Osteoblast (primary cell): ENCODE measurements at places on chromosomes 1 and 21. TPM values are rescaled to one million over a fixed set of nuclear protein-coding genes. Genes with fewer than 3 reads are reported as not detected.

DNA sequence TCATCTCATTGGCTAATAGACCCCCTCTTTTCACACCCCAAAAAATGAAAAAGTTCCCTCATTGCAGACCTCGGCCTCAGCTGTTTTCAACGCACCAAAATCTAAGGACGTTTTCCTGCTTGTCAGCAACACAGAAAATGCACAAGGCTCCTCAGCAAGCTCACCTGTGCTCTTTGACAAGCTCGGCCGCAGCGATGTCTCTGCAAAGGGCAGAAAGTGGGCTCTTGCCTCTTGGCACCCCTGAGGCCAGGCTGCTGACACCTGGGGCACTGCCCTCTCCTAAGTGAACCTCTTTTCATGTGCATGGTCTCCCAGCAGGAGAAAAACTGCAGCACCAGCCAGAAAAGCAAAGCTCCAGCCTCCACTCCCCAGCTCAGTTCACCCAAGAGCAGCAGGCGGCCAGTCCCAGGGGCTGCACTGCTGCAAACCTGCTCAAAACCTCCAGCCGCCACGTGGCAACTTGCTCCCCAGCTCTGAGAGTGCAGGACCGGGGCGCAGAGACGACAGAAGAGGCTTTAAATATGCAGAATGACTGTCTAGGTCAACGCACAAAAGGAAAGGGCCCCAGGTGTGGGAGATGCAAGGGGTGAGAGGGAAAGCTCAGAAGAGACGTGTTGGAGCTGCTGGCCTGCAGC, 101.7 kb downstream of the PDE9A start:
- DNase-seq = peak; percentile 47

The CAPN2 gene
- 340 and 341 TPM in 2 replicates for total RNA-seq

GRCh38 chr1:110207831-110208230, 2.3 kb upstream of the KCNC4 start:
- DNase-seq = peak; percentile 97

DNA sequence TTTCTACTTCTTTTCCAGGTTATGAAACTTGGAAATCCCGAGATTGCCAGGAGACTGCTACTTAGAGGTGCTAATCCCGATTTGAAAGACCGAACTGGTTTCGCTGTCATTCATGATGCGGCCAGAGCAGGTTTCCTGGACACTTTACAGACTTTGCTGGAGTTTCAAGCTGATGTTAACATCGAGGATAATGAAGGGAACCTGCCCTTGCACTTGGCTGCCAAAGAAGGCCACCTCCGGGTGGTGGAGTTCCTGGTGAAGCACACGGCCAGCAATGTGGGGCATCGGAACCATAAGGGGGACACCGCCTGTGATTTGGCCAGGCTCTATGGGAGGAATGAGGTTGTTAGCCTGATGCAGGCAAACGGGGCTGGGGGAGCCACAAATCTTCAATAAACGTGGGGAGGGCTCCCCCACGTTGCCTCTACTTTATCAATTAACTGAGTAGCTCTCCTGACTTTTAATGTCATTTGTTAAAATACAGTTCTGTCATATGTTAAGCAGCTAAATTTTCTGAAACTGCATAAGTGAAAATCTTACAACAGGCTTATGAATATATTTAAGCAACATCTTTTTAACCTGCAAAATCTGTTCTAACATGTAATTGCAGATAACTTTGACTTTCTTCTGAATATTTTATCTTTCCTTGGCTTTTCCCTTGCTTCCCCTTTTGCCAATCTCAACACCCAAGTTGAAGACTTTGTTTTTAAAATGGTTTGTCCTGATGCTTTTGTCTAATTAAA, 4.0 kb downstream of the CDKN2C start:
- DNase-seq = no peak

- no peak for DNase-seq
These were observed 38.6 kb upstream of the RALGPS2 start for GRCh38 chr1:178686407-178686806.

- peak; percentile 81 for DNase-seq
These were observed 48.1 kb downstream of the PRKCZ start for GRCh38 chr1:2098301-2098698.

DNA sequence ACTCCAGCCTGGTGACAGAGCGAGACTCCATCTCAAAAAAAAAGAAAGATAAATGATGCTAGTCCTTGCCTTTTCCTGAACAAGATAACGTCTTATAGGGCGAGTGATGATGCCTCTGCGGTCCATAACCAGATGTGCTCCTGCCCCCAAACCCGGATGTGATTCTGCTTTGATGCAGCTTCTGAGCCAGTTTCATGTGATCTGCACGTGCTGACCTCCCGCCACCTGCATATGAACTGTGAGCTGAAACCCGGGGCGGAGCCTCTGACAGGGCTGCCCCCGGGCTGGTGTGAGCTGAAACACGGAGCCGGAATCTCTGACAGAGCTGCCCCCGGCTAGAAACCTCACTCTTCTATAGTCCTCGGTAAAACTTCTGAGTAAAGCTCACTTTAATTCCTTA, 1.3 kb downstream of the KRTAP12-4 start:
- peak; percentile 44 for DNase-seq

- peak; percentile 45 for DNase-seq
These were observed 19.6 kb downstream of the ZNF362 start for GRCh38 chr1:33275706-33276572.

DNA sequence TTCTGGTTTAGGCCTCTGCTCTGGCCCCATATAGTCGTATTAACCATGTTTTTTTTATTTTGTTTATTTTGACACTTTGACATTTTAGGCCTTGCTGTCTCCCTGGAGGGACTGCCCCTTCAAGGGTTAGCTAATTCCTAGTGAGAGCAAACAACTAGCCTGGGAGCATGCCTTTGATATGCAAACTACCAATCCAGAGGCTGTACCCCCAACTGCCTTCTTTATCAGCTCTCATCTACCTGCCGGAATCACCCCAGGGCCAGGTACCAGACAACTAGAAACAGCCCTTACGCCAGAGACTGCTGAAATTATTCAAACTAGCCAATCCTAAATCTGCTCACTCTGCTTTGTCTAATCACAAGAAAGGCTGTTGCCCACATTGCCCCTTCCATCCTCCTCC, 13.0 kb upstream of the ST6GALNAC5 start:
- DNase-seq = peak; percentile 38

DNA sequence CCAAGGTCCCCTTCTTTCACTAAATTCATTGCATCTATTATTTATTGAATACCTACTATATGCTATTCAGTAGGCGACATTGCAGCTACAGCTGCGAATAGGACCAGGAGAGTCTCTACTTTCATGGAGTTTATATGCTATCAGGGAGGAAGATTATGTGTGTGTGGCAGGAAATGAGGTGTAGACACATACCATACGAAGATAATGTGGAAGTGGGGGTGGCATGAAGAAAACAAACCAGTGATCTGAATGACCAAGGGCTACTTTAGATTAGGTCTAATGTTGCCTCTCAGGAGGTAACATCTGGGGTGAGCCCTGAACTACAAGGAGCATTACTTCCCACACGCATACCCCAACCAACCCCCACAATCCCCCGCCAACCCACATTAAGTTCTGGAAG, 1.0 kb upstream of the PPIH start:
- DNase-seq = no peak

GRCh38 chr1:46772571-46772970, 26.3 kb upstream of the CYP4B1 start:
- no peak for DNase-seq

- DNase-seq = no peak
These were observed 20.6 kb downstream of the PROX1 start for GRCh38 chr1:214008347-214008746.

- peak; percentile 90 for DNase-seq
These were observed 83.4 kb upstream of the POU3F1 start for GRCh38 chr1:38129971-38130370.

The MATN1 gene
- total RNA-seq = under 0.01 TPM in 1 of 2 replicates, not detected in the other

- DNase-seq = no peak
These were observed 114.6 kb downstream of the UCK2 start for GRCh38 chr1:165942062-165942461.

GRCh38 chr1:78570539-78570938, 49.7 kb upstream of the IFI44L start:
- no peak for DNase-seq

The ZMYND12 gene
- total RNA-seq = 0.88 and 3.3 TPM in 2 replicates

The FLG2 gene
- not detected in 2 replicates for total RNA-seq

DNA sequence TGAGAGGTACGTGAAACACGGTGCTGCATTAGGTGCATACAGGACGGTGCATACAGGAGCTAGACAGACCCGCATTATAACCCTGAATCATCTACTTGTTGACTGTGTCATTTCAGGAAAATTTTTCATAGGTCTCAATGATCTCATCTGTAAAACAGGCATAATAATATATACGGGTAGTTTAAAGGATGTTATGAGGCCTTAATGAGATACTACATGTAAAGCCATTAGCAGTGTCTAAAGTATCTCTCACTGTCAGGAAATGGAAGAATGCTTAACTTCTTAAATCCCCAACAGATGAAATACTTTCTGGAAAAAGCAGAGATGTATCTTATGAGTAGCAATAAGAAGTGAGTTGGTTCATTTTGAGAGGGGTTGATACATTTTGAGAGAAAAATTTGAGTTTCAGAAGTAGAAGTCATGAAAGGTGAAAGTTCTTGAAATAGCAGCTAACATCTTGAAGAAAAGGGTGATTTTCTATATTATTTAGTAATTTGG, 669.6 kb downstream of the PTPRC start:
- DNase-seq = no peak

DNA sequence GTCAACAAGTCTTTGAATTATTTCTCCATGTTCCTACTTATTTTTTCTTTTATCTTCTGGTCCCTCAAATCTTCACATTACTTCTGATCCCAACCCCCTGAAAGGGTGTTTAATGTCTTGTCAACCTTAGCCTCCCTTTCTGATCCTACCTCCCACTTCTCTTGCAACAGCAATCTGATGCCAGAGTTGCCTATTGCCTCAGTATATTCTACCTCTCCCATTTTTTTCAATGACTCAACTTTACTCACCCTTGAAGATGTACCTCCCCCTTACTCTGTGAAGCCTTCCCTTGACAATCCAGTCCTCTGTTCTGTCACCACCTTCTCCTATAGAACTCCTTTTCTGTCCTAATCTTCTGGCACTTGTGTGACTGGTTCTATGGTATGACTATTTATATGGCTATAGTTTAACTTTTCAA, 99.5 kb upstream of the CD55 start:
- DNase-seq = no peak

The TTC4 gene
- 19.7 and 27.9 TPM in 2 replicates for total RNA-seq

DNA sequence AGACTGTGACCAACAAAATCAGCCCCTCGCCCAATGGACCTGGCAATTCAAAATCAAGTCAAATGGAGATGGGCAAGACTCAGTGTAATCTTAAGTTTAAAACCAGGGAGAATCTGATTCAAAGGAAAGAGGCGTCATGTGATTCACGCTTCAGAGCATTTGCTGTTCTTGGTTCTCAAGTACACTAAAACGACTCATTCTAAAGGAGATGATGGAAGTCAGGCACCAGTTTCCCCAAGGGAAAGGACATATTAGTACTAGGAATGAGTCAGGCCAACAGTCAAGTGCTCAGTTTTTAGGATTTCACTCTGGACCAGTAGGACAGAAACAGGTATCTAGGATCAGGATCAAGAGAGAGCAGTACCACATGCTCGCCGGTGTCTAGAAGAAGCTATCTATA, 429.6 kb downstream of the PLPP3 start:
- no peak for DNase-seq

- peak; percentile 51 for DNase-seq
These were observed 16.0 kb downstream of the OR2T11 start for GRCh38 chr1:248618878-248619277.

The ASAP3 gene
- total RNA-seq = 107 and 119 TPM in 2 replicates

DNA sequence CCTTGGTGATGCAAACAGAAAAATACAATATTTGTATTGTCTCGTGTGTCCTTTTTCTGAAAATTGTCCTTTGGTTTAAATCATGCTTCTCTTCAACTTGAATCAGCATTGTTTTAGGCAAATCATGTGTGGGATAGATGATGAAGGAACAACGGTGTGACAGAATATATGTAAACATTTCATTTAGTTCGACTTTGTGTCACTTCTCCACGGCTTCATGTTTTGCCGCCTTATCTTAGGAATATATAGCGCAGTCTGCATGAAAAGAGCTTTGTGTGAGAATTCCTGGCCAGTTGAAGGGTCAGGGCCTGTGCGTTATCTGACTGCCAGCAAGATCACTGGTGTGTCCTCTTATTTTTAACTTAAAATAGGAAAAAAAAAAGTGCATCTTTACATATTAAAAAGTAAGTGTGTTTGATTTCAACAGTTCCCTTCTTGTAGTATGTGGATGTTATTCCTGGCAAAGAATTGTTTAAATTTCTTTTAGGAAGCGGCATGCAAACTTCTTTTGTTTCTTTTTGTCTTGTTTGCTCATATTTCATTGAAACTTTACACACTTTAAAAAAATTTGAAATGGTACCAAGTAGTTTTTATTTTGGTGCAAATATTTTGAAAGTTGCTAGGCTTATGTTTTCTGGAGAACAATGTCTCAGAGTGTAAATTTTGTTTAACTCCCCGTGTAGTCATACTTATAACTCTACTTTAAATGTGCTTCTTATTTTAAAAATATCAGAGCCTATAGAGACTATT, 465.2 kb downstream of the USP25 start:
- DNase-seq = no peak

DNA sequence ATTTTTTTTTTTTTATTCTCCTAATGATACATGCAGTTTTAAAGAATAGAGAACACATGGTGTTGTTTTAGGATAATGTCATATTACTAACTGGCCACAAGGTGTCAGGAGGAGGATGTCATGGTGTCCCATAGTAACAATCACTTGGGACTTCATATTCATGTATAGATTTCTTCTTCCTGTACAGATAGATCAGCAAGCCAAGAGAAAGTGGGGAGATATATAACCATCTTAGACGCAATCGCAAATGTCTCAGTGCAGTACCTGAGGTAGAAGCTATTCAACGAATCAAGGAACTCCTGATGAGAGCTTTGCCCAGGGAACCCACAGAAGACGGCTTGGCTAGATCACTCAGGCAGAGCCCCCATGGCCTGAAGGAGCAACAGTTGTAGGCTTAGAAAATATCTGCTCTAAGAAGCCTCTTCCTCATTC, 12.3 kb downstream of the OR2T11 start:
- peak; percentile 60 for DNase-seq

- DNase-seq = no peak
These were observed 24.2 kb upstream of the CD34 start for GRCh38 chr1:207935166-207935583.

The KRTAP12-2 gene
- not detected in 2 replicates for total RNA-seq

GRCh38 chr1:160189649-160190625, at the start of gene CASQ1:
TSS of gene CASQ1 (plus strand) at chr1:160190575. CDS start at chr1:160190752, 177 bp downstream.
- DNase-seq = no peak

The EPB41 gene
- total RNA-seq = 19.4 and 20.6 TPM in 2 replicates

DNA sequence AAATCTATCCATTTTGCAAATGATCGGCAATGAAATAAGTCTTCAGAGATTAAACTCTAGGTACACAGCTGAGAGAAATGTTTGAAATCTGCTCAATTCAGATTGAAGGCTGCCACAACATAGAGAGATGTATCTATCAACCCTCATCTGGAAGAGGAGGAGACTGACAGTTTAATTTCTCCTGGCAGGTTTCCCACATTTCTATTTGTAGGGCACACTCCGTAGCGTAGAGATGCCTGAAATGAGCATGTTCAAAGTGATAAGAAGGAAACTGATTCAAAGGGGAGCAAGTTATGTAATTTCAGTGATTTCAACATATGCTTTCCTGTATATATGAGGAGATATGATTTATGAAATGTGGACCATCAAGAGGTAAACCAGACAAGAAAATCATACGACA, 44.1 kb downstream of the NIBAN1 start:
- DNase-seq = no peak
